Midbrain (tissue), 1 donor: ENCODE measurements at places on chromosomes 7 and 10.
A peak's percentile ranks its signal among the peaks of the same experiment; 100 is the strongest.

DNA sequence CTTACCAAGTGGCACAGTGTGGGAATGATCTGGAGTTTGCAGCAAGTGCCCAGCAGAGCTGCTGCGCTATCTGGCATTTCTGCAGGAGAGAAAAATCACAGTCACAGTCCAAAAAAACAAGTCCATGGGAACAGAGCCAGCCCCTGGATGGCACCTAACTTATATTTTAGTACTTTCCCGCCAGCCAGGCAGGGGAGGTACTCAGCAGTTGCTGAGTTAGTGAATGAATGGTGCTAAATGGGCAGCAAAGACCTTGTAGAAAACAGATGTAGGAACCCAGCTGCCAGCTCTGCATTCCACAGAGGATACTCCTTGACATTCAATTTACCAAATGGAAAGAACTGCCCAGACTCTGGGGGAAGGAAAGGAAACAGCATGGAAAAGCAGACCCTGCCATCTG, 54.5 kb downstream of the GSDME start:
- no peak for DNase-seq

- DNase-seq = no peak
Measured at GRCh38 chr7:105907129-105907846, 30.9 kb upstream of the ATXN7L1 start.

DNA sequence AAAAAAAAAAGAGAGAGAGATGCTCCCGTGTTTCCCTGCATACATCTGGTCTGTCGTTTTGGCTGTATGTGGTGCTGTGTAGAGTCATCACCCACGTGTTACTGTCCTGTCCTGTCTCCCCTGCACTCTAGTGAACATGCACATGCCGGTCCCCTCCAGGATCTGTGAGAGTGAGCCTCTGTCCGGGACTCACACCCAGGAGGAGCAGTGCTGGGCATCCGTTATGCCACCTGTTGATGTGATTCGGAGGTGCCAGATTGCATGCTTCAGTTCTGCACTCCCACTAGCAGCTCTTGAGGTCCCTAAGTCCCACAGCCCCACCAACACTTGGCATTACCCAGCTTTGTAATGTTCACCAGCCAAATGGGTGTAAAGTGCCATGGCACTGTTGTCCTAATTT, 16.4 kb downstream of the GHRHR start:
- DNase-seq = no peak

GRCh38 chr10:124285587-124286527, 132.9 kb downstream of the OAT start:
- DNase-seq = no peak

GRCh38 chr7:116906391-116906790, 44.0 kb downstream of the CAPZA2 start:
- DNase-seq = no peak

- no peak for DNase-seq
Measured at GRCh38 chr10:20624642-20625041, 272.5 kb downstream of the NEBL start.

GRCh38 chr10:43958071-43958432, 309.4 kb upstream of the ZNF32 start:
- DNase-seq = no peak

DNA sequence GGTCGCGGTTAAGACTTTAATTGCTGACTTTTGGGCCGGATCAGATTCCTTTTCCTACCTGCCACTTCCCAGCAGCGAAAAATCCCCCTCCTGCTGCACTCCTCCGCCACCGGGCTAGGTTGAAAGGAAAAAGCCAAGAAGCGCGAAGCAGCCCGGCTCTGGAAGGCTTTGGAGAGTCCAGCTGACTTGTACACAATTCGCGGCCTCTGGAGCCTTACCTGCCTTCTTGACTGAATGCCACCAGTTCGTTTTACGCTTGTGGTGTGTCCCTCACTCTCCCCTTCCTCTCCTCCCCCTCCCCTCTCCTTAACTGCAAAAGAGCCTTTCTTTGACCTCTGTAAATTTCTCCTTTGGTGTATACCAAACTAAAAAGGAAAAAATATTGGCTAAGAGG, 2.7 kb upstream of the FEZF1 start:
- no peak for DNase-seq

GRCh38 chr7:76395965-76396726, 13.4 kb downstream of the SSC4D start:
- DNase-seq = no peak

GRCh38 chr10:63763744-63764143, 242.5 kb downstream of the REEP3 start:
- DNase-seq = no peak

DNA sequence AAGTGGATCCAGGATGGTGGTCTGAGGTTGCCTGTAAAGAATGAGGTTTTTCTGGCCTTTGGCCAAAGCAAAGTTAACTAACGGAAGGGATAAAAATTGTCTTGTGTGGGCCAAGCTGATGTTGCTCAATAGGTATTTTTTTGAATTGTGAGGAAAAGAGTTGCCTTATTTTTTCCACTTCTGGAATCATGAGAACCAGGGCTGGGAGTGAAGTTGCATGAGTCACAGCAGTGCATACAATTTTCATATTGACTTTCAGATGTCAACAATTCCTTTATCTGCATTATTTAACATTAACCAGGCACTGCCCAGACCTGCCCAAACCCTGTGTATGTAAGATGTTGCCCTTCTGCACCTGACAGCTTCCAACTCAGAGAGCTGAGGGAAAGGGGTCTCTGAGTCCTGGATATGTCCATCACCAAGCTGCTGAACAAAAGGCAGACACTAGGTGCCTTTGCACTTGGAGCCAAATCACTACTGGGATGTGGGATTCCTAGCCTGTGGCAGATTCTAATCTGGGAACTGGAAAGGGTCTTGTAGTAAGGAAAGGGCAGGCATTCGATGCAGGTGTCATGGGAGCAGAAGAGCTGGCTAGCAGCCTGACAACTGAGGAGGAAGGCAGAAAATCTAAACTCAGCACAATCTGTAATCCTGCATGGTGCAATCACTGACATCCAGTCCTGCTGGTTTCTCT, 52.3 kb upstream of the SLC35B4 start:
- DNase-seq = no peak

GRCh38 chr7:99997545-99998137, 17.8 kb upstream of the ZKSCAN1 start:
- DNase-seq = peak; percentile 41

DNA sequence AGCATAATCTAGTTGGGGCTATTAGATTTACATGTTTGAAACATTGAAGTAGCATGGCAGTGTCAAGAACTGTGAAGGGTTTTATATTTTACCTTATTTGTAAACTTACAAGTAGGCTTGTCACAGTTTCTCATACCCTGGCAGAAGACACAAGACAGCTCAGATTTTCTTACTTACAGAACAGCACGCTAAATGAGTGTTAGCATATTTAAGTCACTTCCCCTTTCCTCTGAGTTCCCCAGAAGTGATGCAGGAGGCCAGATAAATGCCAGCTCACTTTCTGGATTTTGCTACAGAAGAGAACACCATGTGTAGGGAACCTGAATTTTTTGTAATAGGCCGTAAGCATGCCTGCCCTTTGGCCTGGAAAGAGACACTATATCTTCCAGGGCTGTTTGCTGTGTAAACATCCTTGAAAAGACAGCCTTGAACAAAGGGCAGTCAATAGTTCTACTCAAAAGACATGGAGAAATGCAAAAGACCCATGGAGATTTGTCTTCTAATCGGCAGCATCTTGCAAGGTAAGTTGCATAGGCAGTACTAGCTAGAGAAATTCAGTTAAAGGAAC, 279.1 kb downstream of the PHF14 start:
- no peak for DNase-seq

GRCh38 chr7:32221736-32222135, 151.5 kb upstream of the PDE1C start:
- no peak for DNase-seq

DNA sequence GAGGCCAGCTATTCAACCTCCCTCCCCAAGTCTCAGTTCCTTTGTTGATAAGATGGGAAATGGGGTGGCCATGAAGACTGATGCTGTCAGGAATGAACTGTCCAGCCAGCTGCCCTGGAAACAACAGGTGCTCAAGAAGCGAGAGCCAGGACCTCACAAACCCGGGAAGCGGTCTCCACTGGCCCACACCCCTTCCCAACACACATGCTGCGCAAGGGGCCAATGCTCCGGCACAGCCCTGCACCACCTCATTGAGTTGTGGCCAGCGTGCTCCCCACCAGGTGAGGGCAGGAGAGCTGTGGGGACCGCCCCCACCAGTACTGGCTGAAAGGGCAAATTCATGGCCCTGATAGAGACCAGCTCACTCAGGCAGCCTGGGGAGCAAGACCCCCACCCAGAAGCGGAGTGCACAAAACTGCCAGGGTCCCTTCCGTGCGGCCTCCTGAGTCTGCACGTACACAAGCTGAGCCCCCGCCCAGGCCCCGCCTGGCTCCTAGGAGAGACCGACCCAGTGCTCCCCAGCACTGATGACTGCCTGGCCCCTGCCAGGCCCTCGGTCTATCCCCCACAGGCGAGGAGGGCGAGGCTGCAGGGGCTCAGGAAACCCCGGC, 216.6 kb downstream of the MAD1L1 start:
- no peak for DNase-seq
